ENCODE measurements at places on chromosomes 1 and 21.

DNA sequence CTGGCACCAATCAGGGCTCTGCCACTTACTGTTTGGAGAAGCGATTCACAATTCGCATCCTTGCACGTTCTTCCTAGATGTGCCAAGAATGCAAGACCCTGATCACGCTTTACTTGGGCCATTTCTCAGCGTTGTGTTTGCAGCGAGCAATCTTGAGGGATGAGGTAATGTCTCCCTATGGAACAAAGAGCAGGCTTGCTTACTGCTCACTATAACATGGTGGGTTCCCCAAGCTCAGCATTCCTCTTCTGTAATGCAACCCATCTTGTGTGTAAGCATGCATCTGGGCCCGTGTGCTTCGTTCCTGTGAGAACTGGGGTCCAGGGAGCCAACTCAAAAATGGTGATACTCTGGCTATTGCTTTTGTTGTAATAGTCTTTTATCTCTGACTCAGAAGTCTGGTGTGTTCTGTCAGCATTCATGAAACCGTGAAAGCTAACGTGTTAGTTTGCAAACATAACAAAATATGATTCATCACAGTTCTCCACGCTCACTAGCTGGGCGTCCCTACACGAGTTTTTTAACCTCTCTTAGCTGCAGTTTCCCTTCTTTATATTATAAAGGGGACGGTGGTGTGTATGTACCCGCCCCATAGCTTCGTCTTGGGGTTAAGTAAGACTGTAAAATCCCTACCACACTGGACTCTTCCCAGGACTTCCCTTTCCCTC lies 33.3 kb downstream of the DNTTIP2 start:
- peak; percentile 17 for DNase-seq

DNA sequence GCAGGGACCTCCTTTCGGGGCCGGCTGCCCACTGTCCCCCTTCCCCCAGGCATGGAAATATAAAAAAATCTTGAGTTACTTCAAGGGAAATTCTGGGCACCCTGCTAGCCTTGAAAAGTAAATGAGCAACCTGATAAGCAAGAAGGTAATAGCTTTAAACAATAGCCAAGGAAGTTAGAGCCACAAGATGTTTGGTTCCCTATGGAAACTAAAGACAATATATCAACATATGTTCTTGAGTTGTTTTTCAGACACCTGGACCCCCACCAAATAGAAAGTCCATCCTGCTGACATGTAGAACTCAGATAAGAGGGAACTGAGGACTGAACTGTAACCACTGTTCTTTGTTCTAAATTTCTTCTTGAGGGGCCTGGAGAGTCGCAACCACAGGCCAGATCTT lies 19.3 kb upstream of the SLC35A3 start:
- no peak for DNase-seq

GRCh38 chr1:7341145-7341905 lies 429.8 kb upstream of the VAMP3 start:
- no peak for DNase-seq

- DNase-seq, result no peak
Observed at GRCh38 chr21:16088056-16088455, 358.3 kb downstream of the USP25 start.

- DNase-seq, result no peak
Observed at GRCh38 chr1:43653893-43654292, 3.9 kb downstream of the KDM4A start.

GRCh38 chr1:23667411-23667810 lies 24.2 kb upstream of the RPL11 start:
- DNase-seq, result no peak

- DNase-seq, result no peak
Observed at GRCh38 chr1:213014642-213015041, 1.0 kb downstream of the ANGEL2 start.

DNA sequence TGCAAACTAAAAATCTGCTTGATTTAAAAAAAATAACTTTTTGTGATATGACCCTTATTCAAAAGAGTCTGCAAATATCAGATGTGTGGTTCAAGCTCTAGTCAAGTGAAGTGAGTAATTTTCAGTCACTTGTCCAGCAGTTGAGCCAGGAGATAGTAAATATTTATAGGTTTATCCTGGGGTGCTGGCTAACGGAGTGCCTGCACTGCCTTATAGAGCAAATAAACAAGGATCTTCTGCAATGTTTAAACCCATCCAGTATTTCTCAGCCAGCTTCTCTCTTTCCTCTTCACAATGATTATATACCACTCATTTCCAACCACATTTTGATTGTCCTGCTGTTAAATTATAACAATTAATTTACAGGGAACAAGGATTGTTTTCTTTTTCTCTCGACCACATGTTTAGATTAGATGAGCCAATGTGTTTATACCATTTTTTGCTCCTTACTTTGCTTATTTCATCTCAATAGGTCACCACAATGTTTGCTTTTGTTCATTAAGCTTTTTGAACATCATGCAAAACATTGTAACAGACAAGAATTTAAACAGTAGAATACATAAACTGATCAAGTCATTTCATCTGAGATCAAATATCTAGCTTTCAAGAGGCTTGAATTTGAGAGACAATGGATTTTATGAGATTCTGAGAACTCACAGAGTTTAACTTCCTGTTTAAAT lies 60.3 kb upstream of the GREM2 start:
- no peak for DNase-seq

GRCh38 chr1:212622906-212623305 lies 14.3 kb downstream of the ATF3 start:
- DNase-seq, result no peak

GRCh38 chr1:41417746-41418145 lies 56.5 kb downstream of the FOXO6 start:
- no peak for DNase-seq

GRCh38 chr1:89894210-89895201 lies 73.7 kb downstream of the LRRC8D start:
- DNase-seq, result no peak

GRCh38 chr21:26120828-26121227 lies 49.7 kb downstream of the APP start:
- no peak for DNase-seq

GRCh38 chr21:43348170-43348766 lies 78.7 kb downstream of the SIK1 start:
- DNase-seq, result no peak

DNA sequence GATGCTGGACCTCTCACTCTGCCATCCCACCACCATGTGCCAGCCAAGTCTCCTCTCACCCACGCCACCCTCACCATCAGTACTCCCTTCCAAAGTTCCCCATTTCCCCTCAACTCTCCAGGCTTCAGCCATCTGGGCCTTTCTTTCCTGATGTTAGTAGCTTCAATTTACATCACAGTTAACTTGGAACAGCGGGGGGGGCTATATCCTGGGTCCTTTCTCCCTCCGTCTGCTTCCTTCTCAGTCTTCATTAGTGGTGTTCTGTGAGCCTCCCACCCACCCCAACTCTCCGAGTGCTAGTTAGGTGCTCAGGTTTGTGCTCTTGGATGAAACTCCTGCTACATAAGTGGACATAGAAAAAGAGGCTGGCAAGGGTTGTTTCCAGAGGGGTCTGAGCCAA lies 31.9 kb downstream of the KCNC4 start:
- no peak for DNase-seq

- no peak for DNase-seq
Observed at GRCh38 chr1:110286564-110286963, 52.6 kb upstream of the RBM15 start.

- no peak for DNase-seq
Observed at GRCh38 chr1:61539720-61540462, 185.1 kb downstream of the TM2D1 start.

DNA sequence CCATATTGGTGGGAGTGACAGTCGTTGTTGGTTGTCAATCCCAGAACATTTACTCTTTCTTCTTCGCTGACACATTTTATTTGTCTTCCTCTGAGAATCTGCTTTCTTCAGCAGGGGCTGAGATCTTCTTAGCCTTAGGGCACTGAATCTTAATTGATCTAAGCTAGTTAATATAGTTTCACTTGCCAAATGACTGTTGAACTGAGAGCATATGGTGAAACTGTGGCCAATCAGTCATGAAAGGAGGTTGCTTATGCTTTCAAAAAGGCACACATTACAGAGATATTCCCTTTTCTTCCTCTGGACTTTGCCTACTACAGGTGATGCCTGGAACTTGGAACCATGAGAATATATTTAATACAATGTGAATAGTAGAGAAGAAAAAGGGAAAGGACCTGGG lies 60.0 kb upstream of the KIAA0040 start:
- DNase-seq, result no peak

- DNase-seq, result no peak
Observed at GRCh38 chr1:52323731-52324130, 42.3 kb downstream of the CC2D1B start.

DNA sequence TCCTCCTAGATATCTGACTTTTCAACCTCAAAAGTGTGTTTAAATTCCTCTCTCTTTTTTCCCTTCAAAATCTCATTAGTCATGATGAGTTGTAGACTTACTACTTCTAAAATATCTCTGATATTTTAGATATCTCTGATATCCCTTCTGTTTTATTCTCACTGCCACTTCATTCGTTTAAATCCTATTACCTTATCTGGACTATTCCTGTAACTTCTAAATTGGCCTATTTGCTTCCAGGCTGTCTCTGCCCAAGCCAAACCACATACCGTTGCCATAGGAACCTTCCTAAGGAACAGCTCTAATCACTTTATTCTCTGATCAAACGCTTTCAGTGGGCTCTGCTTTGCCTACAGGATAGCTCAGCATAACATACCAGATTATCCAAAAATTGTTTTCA lies 333.1 kb upstream of the CHRM3 start:
- no peak for DNase-seq

GRCh38 chr1:8415526-8416278 lies 97.8 kb downstream of the SLC45A1 start:
- DNase-seq, result no peak

DNA sequence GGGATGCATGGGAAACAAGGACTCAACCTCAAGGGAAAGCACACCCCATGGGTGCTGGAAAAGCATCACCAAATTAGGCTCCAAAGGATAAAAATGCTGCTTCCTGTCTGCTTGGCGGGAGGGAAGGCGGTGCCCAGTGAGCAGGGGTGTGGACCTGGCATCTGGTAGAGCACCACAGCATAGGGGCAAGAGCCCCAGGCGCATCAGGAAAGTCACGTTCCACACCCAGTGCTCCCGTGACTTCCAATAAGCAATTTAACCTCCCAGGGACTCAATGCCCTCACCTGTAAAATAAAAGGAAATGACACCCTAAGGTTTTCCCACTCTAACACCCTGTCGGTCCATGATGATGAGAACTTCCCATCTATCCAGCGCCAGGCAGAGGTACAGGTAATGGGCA lies 206.0 kb downstream of the SETD4 start:
- DNase-seq, result no peak

GRCh38 chr1:39933956-39934941 lies 20.7 kb upstream of the MFSD2A start:
- DNase-seq, result no peak

DNA sequence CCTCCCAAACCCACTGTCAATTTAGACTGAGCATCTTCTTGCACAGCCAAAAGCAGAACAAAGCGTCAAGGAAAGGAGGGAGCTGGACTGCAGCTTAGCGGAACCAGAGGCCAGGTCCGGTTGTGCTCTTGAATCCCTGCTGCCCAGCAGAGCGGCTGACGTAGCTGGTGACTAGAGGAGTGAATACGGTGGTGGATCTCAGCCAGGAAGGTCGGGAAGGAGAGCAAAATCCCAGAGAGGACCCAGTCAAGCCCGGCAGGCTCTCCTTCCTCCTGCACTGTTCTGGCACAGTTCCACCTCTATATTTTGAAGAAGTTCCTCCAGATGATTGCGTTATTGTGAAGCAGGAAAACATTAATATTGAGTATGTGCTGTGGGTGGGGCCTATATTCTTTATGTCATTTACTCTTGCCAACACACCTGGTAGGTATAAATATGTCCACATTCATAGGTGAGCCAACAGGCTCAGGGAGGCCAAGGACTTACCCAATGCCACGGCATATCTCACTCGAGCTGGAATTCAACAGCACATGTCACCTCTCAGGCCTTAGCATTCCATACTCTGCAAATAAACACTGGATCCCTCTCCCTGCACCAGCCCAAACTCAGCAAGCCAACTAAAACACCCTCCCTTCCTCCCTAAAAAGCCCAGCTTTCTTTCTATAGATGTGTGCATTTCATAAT lies 23.6 kb upstream of the ABCB10 start:
- DNase-seq, result no peak

DNA sequence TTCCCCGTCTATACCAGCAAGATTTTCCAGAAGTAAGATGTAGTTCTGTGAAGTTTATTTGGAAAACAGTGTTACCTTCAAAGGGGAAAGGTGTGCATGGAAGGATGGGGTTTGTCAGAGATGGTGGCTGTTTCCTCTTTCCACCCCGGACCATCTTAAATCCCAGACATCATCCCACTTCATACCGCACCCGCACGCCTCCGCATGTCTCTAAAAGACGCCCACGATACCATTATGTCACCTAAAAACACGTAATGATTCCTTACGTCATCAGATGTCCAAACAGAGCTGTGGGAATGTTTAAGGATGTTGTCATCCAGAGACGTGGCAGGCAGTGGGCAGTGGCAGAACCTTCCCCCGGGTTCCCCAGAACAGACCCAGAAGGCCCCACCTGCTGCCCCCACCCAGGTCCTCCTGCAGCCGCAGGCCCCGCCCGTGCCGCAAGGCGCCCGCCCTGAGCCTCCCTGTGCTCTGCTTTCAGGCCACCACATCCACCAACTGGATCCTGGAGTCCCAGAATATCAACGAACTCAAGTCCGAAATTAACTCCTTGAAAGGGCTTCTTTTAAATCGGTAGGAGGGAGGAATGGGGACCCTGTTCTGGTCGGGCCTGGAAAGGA lies 152.2 kb downstream of the PEX14 start:
- DNase-seq, result no peak

DNA sequence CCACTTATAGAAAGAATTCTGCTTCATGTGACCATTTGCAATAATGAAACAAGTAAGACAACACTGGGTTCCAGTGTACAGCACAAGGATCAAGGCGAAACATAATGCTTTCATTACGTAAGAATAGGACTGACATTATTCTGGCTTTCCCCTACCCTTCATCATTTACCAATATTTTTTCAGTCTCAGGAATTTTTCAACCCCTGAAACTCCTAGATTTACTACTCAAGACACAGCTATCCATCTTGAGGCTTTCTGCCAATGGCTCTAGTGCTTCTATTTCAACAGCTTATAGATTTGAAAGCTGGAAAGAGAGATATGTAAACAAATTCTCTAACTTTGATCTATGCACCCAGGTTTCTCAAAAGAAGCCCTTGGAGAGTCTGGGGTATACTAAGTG lies 48.4 kb downstream of the WLS start:
- DNase-seq, result no peak

DNA sequence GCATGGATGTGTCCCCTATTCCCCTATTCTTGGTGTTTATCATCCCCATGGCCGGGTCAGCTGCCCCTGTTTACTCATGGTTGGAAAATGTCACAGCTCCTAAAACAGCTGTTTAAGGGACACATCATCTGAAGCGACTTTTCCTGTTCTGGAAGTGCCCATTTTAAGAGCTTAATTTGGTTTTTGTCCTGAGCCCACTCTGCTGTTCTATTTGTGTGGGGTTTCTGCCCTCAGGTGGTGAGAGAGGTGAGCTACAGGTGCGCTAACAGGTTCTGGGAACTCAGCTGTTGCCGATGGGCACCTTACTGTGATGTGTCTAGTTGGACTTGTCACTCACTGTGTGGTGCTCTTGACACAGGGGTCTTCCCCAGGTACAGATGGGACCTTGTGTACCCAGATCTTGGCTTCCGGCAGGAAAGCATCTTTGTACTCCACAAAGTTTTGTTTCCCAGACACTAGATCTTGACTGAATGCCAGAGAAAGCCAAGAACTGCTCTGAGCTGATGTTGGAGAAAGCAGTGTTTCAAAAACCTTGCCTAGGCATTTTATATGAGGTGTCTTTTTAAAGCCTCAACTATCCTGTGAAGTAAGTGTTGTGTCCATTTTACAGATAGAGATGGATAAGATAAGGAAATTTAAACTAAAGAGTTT lies 59.0 kb upstream of the CD1D start:
- no peak for DNase-seq

GRCh38 chr1:46300673-46301405 lies 2.6 kb downstream of the LRRC41 start:
- no peak for DNase-seq

Data from NCI-H1417 treated with DMSO at 0.1 percent for 48 hours (cell line).